Naive thymus-derived CD8-positive, alpha-beta T cell (primary cell): ENCODE measurements at places on chromosomes 3 and 15.

GRCh38 chr15:37245358-37245757, 145.0 kb upstream of the MEIS2 start:
- DNase-seq: no peak
- H3K36me3 ChIP-seq: no peaks in the 10 kb centered on the region
- H3K4me1 ChIP-seq: no peaks in the 10 kb centered on the region
- H3K27ac ChIP-seq: no peak overlapping the region
- H3K4me3 ChIP-seq: no peak overlapping the region

GRCh38 chr3:152208439-152208838, 60.3 kb upstream of the MBNL1 start:
- H3K27me3 ChIP-seq: no peaks in the 10 kb centered on the region
- no peak overlapping the region for H3K4me3 ChIP-seq
- no peak for DNase-seq
- peak overlapping the region; percentile 56 for H3K27ac ChIP-seq

GRCh38 chr3:157110761-157111278, 49.1 kb downstream of the CCNL1 start:
- DNase-seq: no peak
- H3K27me3 ChIP-seq: no peaks in the 10 kb centered on the region
- no peak overlapping the region for H3K4me3 ChIP-seq
- H3K4me1 ChIP-seq: no peaks in the 10 kb centered on the region

DNA sequence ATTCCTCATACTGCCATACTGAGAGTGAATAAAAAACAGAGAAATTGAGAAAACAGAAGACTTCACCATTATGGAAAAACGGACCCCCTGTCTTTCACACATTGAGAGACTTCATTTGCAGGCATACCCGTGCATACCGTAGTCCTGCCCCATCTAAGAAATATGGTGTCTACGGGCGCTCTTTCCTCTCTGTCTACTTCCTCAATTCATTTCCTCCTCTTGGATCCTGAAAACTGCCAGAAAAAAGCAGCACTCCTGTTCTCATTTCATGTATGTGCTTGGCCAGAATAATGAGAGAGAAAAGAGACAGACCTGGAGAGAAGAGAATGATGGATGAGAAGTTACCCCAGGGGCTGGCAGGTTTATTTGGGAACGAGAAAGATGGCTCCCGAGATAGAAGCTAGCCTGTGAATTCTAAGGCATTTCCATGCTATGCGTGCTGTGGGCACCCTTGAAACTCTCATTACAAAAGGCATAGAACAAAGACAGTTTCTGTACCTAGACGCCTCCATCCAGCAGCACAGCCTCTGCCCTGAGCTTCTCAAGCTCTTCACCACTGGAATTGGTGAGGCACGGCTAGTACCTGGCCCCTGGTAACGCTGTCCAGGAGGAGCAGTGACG, 62.5 kb upstream of the EPHB3 start:
- H3K27me3 ChIP-seq: peaks cover 42% of the 10 kb centered on the region
- H3K4me1 ChIP-seq: no peaks in the 10 kb centered on the region
- no peak overlapping the region for H3K27ac ChIP-seq

DNA sequence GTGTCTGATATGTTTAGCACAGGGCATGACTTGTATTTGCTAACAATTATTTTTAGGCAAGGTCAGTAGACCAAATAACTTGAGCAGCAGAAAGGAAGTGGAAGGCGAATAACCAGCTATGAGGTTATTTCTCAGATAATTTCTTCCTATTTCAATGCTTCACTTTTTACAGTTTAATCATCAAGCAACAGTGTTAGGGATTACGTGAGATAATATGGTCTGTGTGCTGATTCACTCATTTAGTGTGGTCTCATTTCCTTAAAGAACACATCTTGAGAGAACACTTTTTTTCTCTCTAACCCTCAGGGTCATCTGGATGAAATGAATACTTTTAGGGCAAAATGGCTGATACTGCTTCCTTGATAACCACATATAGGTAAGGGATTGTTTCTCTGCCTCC, 126.0 kb upstream of the CCNL1 start:
- H3K4me3 ChIP-seq: no peak overlapping the region
- DNase-seq: no peak
- H3K27ac ChIP-seq: no peak overlapping the region
- no peaks in the 10 kb centered on the region for H3K27me3 ChIP-seq
- no peaks in the 10 kb centered on the region for H3K36me3 ChIP-seq
- H3K4me1 ChIP-seq: no peaks in the 10 kb centered on the region

DNA sequence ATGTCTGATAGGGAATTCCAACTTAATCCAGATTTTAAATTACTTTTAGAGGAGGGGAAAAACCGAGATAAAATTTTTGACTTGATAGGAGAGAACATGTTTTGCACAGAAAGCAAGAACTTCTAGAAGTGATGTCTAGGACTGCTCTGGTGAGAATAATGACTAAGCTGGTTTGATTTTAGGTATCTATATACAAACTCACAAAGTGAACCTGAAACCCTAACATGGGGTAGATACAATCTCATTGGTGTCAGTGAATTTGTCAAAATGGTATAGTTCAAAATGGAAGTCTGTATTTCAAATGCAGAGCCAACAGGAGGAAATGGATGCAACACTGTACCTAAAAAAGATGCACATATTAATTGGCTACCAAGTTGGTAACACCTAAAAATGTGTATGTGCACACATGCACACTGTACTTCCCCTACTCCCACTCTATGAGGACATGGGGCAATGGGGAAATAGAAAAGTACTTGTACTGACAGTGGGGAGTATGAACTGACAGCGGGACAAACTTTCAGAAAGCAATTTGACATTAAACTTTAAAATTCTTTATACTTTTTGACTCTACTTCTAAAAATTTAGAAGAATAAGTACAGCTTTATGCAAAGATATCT, 53.0 kb downstream of the NR1I2 start:
- no peaks in the 10 kb centered on the region for H3K27me3 ChIP-seq
- no peak overlapping the region for H3K27ac ChIP-seq
- no peaks in the 10 kb centered on the region for H3K36me3 ChIP-seq
- no peak overlapping the region for H3K4me3 ChIP-seq

DNA sequence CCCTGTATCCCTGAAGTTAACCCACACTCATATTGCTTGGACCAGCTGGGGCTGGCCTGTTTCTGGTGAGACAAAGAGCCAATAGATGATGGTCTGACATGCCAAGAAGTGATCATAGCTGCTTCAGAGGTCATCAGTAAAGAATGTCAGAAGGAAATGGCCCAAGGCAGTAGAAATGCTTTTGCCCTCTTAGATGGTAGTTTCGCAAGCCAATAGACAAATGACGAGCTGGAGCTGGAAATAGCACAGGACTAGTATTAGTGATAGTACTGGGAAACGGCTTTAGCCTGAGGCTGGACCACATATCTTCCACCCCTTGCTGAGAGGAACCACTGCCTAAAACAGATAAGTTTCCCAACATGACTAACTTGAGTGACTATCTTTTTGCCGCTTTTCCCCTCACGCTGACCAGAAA, 176.1 kb upstream of the THBS1 start:
- peaks cover 15% of the 10 kb centered on the region for H3K27me3 ChIP-seq
- H3K4me1 ChIP-seq: no peaks in the 10 kb centered on the region
- no peaks in the 10 kb centered on the region for H3K36me3 ChIP-seq
- H3K27ac ChIP-seq: no peak overlapping the region
